LHCN-M2 (cell line): ENCODE measurements at places on chromosomes 11 and 22.

DNA sequence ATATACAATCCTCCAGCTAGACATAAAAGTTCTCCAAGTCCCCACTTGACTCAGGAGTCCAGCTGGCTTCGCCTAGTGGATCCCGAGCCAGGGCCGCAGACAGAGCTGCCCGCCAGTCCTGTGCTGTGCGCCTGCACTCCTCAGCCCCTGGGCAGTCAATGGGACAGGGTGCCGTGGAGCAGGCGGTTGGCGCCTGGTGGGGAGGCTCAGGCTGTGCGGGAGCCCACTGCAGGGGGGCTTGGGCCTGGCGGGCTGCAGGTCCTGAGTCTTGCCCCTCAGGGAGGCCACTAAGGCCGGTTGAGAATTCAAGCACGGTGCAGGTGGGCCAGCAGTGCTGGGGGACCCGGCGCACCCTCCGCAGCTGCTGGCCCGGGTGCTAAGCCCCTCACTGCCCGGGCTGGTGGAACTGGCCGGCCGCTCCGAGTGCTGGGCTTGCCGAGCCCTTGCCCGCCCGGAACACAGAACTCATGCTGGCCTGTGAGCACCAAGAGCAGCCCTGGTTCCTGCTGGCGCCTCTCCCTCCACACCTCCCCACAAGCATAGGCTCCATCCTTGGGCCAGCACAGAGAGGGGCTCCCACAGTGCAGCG is 884.8 kb upstream of the LRRC4C start:
- DNase-seq: no peak

DNA sequence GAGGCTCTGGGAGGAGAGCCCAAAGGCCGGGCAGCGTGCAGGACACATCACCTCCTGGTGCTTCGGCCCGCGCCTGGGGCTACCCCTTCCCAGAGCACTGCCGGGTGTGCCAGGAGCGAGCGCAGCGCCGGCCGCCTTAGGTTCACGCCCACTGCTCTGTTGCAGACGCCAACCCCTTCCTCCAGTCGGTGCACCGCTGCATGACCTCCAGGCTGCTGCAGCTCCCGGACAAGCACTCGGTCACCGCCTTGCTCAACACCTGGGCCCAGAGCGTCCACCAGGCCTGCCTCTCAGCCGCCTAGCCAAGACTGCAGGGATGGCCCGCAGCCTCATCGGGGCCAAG is 79.0 kb downstream of the MED15 start:
- DNase-seq: no peak

DNA sequence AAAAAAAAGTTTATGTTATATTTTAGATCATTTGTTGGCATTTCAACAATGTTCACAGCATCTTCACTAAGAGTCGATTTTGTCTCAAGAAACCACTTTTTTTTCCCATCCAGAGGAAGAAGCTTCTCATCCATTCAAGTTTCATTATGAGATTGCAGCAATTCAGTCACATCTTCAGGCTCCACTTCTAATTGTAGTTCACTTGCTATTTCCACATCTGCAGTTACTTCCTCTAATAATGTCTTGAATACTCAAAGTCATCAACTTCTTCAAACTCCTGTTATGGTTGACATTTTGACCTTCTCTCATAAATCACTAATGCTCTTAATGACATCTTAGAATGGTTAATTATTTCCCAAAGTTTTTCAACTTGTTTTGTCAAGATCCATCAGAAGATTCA is 61.3 kb upstream of the CHORDC1 start:
- no peak for DNase-seq

GRCh38 chr11:73939096-73939495 is 11.7 kb upstream of the DNAJB13 start:
- peak; percentile 26 for DNase-seq

DNA sequence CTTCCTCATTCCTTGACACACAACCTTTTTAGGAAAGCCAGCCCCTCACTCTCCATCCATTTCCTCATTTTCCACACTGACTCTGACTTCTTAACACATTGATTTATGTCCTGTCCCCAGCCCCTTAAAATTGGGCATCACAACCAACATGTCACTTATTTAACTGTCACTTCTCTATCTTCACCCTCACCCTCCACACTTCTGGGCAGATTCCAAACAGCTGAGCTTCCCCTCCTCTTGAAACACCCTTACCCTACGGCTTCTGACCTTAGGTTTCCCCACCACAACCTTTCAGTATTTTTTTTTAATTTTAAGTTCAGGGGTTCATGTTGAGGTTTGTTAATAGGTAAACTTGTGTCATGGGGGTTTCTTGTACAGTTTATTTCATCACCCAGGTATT is 696.3 kb downstream of the DLG2 start:
- no peak for DNase-seq

DNA sequence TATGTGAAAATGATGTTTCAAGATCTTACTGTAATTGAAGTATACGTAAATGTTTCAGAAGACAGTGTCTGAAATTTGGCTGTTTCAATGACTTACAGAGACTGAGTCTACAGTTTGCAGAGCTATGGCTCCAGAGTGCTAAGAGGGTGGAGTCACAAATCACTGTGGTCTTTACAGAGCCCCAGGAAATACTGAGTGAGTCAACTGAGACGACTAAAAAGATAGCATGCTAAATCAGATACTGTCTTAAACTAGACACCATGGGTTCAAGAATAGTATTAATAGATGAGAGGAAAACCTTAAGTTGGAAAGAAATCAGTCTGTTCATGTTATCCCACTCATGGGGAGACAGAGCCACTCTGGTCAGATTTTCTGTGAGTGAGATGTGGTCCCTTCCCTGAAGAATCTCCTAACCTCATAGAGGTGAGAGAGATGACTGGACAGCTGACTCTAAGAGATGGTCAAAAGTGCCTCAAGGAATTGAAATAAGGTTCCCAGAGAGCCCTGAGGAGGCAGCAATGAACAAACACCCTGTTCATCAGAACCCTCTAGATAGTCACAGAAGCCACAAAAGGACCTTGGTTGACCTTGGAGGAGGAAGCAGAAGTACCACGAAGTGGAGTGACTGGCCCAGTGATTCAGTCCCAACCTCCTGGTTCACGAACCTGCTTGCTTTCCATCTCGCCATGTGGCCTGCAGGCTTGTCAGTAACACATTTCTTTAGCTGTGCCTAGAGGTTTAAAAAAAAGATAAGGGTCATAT is 30.2 kb downstream of the C11orf91 start:
- DNase-seq: peak; percentile 76

DNA sequence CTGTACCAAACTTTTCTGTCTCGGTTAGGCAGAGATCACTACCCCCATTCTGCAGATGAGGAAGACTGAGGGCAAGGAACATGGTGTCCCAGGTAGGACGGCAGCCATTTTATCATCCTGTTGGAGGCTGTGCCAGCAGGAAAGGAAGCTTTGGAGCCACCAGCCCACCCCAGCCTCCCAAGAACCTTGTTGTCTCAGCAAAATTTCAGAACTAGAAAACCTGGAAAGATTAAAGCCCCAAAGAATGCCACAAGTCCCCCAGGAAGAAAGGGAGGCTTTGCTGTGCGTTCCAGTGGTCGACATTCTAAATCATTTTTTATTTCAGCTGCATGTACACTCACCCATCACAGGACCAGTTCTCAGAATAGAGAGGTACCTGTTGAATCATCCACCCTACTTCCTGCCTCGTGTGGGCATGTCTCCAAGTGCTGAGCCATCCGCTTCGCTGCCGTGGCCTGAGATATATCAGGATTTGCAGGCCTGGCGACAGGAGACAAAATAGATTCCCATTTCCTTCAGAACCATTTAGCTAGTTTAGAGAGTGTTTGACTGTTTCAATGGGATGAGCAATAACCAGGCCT is 13.0 kb upstream of the EIF3D start:
- peak; percentile 97 for DNase-seq

DNA sequence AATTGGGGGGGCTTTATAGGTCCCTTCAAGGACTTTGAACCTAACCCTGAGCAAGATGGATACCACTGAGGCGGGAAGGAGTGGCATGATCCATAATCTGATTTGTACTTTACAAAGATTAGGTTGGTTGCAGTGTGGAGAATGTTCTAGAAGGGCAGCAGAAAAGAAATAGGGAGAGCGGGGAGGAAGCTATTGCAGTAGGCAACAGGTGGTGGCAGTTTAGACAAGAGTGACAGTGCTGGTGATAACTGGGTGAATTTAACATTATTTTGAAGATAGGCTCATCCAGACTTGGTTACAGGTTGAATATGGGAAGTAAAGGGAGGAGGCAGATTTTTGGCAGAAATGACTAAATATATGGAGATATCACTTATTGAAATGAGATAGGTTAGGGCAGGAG is 179.9 kb upstream of the CADM1 start:
- no peak for DNase-seq

DNA sequence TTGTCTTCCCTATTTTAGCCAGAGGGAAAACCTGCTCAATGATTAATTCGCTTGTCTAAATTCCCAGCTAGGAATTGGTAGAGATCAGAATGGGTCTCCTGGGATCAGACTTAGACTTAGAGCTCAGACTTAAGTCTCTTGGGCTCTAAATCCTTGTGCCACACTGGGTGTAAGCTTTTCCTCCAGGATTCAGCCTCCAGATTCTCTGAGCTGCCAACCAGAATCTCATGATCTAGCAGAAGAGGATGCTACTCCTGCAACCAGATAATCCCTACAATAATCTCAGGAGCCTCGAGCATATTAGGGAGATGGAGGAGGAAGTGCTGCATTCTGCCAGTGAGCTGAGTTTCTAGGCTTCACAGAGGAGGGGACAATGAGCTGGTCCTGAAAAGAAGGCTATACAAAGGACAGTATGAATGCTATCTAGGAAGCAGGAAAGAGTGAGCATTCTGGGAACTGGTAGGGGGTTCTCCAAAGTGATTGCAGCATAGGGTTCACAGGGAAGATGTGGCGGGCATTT is 211.6 kb upstream of the SESN3 start:
- no peak for DNase-seq

DNA sequence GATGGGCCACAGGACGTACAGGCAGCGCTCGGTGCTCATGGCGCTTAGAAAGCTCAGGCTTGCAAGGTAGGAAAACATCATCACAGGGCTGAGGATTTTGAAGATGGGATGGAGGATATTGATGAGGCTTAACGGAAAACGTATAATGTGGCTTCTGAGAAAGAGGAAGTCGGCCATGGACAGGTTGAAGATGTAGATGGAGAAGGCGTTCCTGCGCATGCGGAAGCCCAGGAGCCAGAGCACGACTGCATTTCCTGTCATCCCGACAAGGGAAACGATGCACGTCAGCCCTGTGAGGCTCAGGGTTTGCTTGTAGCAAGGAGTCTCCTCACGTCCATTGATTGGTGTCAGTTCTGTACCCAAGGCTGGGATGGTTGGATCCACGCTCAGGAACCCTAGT is 17.4 kb upstream of the MRGPRX1 start:
- DNase-seq: no peak

DNA sequence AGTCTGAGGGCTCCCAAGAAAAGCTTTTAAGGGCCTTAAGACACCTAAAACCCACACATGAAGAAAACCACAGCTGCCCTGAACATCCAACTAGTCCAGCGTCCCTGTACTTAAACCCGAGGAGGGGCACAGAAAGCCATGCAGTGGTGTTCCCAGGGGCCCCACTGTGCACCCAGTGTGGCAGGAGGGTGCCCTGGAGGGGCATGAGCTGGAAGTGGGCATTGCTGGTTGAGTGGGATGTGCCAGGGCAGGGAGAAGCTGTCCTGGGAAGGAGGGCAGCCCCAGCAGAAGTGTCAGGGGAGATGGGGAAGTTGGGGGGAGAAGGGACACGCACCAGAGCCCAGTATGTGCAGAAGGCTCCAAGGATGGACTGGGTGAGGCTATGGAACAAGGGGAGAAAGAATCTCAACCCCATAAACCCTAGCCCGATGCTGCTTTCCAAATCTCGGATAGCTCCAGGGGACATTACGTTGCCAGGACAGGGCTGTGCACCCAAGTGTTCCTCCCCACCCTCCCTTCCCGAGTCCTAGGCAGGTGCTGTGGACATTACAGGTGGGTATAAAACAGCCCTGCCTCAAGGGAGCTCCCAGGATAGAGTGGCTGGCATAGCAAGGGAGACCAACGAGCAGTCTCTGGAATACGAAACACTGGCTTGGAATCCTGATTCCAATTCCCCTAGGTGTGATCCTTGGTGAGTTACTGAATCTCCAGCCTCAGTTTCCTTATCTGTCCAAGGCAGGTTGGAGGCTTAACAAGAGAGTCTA is 44.2 kb downstream of the SHANK2 start:
- no peak for DNase-seq

DNA sequence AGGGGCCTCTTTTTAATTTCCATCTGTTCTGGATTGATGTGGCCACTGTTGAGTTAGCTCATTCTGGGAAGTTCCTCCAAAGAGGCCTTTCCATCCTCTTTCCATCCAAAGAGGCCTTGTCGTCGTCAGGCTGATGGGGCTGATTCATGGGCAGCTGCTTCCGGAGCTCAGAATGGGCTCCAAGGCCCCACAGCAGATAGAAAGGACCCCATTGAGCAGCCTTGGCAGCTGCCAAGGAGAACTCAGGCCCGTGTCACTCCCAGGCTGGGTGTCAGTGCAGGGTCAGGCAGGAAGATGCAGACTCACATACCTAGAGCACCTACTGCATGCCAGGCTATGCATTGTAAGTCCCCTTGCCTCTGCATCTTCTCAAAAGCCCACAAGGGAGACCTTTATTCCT is 524.1 kb downstream of the MIAT start:
- DNase-seq: no peak

- no peak for DNase-seq
Observed at GRCh38 chr11:131584785-131585592, 214.6 kb downstream of the NTM start.

DNA sequence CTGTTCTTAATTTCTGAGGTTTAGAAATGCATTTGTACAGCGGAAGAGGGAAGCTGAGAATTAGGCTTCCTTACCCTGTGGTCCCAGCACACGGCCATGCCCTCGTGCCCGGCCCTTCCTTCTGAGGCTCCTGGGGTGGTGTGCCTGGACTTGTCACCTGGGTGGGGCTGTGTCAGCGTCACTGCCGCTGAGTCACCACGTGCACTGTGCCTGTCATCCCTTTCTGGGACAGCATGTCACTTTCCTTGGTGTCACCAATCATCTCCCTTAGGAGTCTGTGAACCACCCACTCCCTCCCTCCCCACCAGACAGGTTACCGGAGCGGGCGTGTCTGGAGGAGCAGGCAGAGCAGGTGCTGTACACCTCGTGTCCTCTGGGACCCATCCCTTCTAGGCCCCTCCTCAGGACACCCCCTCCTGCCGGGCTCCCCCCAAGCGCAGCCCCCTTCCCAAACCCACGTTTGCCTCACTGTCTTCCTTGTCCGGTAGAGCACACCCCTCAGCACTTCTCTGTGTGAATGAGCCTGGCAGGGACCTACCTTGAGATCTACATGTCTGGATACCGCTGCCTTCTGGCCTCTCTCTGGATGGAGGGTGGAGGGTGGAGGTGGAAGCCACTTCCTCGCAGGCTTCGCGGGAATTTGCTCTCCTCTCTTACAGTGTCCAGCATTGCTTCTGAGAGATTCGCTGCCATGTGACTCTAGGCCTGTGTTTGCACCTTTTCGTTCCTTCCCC is 367.6 kb downstream of the TBC1D22A start:
- DNase-seq: no peak

GRCh38 chr11:69520186-69520916 is 38.9 kb downstream of the LINC01488 start:
- no peak for DNase-seq
